ENCODE measurements at places on chromosomes 2 and 18.

- DNase-seq = no peak
Observed at GRCh38 chr18:11667578-11667977, 21.5 kb upstream of the GNAL start.

- DNase-seq = no peak
Observed at GRCh38 chr2:127078666-127079270, 28.2 kb downstream of the BIN1 start.

DNA sequence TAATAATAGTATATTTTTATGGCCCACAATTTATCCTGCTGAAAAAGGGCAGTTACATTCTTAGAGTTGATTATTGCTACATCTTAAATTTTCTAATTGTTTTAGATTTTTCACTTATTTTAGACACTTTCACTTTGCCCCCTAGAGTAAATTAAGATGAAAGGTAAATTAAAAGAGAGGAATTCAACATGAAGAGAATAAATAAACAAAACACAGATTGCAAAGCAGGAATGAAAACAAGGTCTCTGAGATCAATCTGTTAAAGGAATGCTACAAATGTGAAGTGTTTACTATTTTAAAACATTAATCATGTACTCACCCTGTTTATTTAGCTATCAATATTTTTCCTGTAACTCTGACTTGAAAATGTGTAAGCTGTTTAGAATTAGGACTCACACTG is 113.5 kb upstream of the ETAA1 start:
- DNase-seq = no peak

DNA sequence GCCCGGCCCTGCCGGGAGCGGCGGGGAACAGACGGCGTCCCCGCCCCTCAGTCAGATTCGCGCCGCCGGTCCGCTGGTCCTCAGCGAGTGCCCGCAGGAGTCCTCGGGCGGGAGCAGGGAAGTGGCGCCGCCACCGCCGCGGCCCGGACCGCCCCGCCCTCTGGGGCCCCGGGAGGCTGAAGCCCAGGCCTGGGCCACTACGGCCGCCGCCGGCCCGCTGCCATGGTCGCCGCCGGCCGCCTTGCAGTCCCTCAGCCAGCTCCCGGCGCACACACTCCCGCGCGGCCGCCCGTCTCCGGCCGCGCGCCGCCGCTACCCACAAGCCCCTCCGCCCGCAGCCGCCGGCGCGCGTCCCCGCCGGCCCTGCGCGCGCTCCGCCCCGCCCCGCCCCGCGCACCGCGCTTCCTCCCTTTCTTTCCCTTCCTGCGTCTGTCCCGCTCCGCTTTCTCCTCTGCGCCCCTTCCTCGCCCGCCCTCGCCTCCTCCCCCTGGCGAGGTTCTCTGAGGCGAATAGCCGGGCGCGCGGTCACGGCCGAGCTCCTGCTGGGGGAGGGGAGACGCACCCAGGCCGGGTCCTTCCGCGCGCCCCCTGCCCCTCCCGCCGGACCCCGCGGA is at the start of gene ROCK2:
Gene ROCK2 (minus strand): TSS at position 295 of the 614 bp plus-strand sequence. CDS start 500 bp downstream, outside the sequence.
- peak; percentile 97 for DNase-seq

GRCh38 chr2:8774371-8774770 is 63.0 kb downstream of the KIDINS220 start:
- no peak for DNase-seq

DNA sequence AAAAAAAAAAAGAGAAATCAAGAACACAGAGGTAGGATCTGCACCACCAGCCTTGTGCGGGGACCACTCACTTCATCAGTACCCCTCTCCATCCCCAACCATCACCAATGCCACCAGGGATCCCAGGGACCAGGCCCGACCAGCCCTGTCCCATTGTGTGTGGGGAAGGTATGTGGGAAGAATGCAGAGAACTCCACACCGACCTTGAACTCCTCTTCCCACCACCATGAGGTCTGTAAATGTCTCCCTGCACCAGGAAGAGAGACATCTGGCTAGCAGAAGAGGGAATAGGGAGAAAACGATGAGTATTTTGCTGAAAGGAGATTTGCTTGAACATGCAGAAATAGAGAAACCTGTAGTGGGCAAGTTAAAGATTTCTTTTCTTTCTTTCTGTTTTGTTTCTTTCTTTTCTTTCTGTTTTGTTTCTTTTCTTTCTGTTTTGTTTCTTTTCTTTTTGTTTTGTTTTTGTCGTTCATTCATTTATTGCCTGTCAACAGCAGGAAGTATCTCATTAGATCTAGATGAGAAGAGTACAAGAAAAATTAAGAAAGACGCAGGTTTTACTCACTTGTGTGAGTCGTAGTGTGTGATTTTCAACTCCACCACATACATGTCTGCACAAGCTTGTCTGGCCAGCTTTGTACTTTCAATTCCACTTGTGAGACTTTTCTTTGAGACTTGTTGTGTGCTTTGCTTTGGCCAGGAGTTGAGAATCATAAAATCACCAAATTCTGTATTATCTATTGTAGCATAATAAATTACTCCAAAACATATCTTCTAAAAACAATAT is 179.8 kb upstream of the HAAO start:
- DNase-seq = no peak

DNA sequence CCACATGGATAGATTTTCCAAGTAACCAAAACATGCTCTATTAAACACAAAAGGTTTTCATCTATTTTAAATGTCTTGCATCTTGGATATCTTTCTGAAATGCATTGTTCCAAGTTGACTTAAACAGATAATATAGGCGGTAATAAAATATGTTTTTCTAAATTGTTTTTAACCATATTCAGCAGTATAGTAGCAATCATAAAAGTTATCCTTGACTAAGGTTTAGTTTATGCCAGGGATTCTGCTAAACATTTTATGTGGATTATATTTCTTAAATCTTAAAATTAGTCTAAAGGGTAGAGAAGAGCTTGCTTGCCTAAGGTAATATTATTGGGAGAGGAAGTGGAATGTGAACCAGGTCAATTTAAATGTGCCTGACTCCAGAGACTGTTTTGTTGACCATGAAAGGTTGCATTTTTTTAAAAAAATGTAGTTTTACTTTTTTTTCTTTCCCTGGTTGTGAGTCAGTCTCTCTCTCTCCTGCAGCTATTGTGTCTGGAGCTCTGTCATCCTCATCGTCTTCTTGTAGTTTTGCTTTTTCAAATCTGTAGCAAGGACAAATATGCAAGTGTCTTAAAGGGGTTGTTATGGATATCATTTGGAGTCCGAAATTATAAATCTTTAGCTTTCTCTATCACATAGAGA is 309.1 kb upstream of the COL3A1 start:
- no peak for DNase-seq

Data from muscle of back (tissue), 13 donors.